ENCODE measurements at places on chromosomes 16 and 17. TPM values are rescaled to one million over a fixed set of nuclear protein-coding genes. Genes with fewer than 3 reads are reported as not detected.

IGFALS gene
- not detected for total RNA-seq

MAPT gene
- 1.3 TPM for total RNA-seq

EVPLL gene
- not detected for total RNA-seq

IGF2BP1 gene
- not detected for total RNA-seq

TRIM72 gene
- total RNA-seq = not detected

HEATR9 gene
- total RNA-seq = not detected

LPCAT2 gene
- total RNA-seq = 36.6 TPM

FKBP10 gene
- total RNA-seq = 140 TPM
